Stimulated activated CD8-positive, alpha-beta memory T cell treated with anti-CD3 and anti-CD28 coated beads, Interleukin-15, amount 100 ng/mL, for 1 hour (primary cell): ENCODE measurements at places on chromosomes 3 and 15.

- DNase-seq, result no peak
These were observed 73.4 kb downstream of the SMAD6 start for GRCh38 chr15:66775127-66776105.

DNA sequence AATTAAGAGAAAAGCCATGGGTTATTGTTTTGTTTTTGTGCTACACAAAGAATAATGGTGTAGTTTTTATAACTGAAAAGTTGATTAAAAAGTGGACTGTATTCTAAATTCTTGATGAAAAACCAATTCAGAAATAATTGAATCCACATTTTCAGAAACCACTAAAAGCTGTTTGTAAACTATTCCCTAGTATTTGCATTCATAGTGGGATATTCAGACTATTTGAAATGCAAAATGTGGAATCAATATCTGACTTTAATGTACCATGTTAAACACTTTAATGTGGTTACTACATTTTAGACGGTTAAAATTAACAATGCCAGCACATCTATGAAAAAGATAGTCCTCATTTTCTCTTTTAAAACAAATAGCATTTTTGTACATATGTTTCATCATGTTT is 104.6 kb downstream of the ZIC4 start:
- DNase-seq, result no peak

GRCh38 chr3:42298259-42298658 is 32.3 kb upstream of the CCK start:
- no peak for DNase-seq

DNA sequence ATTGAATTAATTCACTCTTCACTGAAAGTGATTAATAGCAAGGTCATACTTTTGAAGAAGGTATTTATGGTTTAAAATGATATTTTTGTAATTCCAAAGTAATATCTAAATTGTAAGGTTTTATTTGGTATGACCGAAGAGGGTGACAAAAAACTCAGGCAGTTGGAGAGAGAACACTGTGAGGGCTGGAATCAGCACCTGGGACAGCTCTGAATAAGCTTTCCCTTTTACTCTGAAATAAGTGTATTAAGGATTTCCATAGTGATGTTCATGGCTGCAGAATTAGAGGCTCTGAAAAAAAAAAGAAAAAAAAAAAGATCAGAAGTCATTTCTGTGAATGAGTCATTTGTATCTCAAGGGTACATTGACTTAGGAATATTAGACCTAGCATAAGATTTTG is 299.5 kb downstream of the IL5RA start:
- no peak for DNase-seq

DNA sequence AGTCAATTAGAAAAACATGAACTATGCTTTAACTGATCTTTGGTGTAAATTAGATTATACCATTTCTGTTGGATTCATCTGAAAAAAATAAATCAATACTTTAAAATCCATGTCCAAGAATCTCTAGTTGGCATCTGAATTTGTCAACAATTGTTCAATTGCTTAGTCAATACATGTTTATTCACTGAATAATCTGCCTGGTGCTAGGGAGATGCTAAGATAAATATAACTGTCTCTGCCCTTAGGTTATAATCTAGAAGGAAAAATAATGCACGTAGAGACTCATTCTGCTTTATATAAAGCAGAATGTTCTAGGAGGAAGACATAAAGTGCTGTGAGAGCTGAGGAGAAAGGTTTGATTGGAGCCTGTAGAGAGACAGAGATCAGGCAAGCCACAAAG is 537.2 kb upstream of the IL12A start:
- DNase-seq, result no peak

DNA sequence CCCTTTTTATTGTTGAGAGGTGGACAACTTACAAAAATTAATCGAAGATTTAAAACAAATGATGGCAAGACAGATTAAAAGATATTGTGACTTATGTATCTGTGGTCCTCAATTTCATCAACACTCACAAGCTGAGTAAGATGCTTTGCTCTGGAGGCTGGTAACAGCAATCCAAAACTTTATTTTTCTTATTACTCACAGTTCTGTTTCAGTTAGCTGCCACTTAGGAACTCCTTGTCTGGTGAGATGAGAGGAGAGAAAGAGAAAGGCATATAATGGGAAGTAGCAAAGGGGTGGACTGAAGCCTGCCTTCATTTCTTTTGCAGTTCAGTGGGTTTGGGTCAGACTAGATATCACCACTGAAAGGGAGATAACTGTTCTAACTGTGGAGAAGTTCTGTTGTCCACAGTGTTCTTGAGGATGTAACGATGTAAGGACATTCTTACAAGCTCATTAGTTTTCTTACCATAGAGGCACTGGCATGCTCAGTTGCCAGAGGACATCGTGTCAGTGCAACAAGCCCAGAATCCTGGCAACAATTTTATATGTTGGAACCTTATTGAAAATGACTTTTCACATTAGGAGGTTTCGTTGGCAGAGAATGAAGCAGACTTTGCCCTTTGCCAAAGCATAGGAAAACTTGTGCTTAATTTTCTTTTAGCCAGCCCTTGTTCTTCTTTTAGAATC is 93.6 kb downstream of the PLCL2 start:
- no peak for DNase-seq

DNA sequence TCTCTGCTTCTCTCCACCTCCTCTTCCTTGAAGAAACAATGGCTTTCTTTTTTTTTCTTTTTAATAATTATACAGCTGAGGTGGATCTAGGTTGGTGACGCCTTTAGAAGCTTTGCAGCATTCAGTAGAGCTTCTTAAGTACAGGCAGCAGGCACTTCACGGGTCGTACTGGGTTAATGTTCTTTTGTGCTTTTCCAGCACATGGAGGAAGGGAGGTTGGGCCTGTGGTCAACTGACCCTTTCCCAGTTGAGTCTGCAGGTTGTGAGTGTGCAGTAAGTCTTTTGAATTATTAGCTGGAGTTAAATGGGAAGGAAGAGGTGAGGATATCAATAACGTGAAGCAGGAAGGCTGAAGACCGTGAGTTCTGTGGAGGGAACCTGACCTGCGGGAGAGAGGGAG is 7.0 kb downstream of the TRAK1 start:
- no peak for DNase-seq
